AG08395 (cell line): ENCODE measurements at places on chromosomes 5 and 9.

GRCh38 chr9:18188971-18189370, 285.0 kb upstream of the ADAMTSL1 start:
- DNase-seq: no peak

DNA sequence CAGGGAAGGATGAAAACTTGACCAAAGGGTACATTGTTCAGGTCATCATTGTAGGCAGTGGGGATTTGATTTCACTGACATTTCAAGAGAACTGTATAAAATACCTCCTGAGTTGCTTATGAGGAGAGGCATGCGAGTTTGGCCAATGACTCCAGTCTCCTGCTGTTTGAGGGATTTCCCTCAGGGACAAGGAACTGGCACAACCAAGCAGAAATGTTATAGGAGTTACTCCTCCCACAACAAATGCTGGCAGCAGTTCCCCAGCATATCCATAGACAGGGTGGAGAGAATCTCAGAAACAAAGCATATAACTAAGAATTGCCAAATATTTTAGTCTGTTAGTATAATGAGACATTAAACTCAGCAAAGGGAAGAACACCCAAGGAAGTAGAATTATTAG, 47.2 kb upstream of the FBXL7 start:
- no peak for DNase-seq

DNA sequence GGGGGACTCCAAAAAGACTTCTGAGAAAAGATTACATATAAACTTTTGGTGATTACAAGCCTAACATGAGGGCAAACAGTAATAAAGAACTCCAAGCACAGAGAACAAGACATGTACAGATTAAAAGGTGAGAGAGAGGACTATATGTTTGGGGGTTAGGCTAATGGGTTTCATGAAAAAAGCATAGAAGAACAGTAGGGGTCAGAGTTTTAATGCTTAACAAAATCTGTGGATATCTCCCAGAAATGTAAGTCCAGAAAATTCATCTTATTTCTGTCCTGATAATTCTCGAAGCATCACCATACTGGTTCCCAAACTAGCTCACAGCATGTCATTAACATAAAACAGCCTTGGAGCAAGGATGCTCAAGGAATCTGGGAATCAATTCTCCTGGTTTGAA, 137.2 kb downstream of the ARRDC3 start:
- DNase-seq: peak; percentile 14

DNA sequence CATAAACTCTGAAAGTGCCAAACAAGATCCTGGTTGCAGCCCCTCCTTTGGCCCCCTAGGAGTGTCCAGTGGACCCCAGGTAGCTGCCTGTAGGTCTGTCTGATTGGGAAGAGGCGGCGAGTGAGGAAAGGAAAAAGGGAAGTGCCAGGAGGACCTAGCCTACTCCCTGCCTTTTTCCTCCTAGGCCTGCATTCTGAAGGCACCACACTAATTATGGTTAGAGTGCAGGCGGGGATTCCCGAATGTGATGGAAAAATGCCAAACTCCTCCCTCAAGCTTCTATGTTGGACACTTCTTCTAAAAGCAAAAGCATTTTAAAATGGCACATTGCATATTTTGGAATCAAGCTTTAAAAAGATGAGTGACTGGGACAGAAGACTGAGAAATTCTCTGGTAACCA, 83.2 kb upstream of the SMIM15 start:
- DNase-seq: no peak

DNA sequence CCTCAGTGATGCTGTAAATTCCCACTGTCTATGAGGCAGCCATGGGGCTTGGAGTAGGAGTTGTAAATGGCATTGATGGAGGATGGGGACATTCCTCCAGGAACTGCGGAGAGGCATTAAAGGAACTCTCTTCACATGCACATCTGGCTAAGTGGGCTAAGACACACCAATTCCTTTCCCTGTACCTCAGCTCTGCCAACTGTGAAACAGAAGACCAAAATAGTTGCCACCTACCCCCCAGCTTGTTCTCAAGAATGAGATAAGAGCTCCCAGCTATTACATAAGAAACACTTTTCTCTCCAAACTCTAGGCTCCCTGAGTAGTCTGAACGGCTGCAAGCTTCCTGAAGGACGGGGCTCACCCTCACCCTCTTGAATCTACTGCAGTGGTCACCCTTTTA, 144.6 kb upstream of the SLC30A5 start:
- DNase-seq: no peak

- DNase-seq: no peak
Observed at GRCh38 chr5:82975396-82975795, 101.8 kb downstream of the TMEM167A start.

DNA sequence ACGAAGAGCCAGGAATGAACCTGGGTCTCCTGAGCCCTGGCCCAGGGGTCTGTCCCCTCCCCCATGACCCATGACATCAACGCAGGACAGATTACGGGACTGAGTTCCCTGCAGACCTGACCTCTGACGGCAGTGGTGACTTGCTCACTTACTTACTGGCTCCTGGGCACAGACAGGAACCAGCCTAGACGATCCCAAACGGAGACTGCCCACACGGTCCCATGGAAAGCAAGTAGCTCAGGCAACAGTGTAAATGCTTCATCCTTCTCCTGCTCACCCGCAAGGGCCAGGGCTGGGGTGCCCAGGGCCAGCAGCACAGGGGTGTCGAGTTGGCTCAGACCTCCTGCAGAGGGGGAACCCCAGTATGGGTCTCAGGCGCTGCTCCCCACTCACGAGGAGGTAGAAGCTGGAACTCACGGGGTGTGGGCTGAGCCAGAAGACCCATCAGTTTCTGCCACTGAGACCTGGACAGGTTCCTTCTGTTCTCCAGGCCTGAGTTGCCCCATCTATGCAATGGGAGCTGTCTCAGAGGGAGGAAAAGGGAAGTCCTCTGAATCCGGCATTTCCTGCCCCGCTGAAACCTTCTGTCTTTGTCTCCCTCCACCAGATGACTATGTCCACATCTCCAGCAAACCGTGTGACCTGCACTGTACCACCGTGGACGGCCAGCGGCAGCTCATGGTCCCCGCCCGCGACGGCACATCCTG, 5.6 kb downstream of the ADAMTSL2 start:
- no peak for DNase-seq
